ENCODE measurements at places on chromosomes 11 and 22. TPM values are rescaled to one million over a fixed set of nuclear protein-coding genes. Genes with fewer than 3 reads are reported as not detected.

Gene C11orf16
- not detected for total RNA-seq

DNA sequence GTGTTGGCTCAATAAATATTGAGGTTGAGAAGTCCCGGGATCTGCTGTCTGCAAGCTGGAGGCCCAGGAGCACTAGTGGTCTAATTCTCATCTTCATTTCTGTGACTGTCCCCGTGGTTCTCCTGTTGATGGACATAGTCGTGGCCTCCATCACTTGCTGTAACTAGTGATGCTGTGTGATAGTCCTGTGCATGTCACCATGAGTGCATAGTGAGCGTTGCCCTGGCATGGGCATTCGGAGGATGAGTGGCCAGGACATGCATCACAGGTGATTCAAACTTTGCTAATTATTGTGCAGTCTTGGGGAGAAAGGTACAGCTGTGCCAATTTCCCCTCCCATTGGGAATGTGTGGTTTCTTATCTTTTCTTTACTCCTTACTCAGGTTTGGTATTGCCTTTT, 902.2 kb downstream of the BRD1 start:
- no peak for DNase-seq

Gene C11orf65
- total RNA-seq = 0.94 TPM

Gene ST14
- 1.5 TPM for total RNA-seq

DNA sequence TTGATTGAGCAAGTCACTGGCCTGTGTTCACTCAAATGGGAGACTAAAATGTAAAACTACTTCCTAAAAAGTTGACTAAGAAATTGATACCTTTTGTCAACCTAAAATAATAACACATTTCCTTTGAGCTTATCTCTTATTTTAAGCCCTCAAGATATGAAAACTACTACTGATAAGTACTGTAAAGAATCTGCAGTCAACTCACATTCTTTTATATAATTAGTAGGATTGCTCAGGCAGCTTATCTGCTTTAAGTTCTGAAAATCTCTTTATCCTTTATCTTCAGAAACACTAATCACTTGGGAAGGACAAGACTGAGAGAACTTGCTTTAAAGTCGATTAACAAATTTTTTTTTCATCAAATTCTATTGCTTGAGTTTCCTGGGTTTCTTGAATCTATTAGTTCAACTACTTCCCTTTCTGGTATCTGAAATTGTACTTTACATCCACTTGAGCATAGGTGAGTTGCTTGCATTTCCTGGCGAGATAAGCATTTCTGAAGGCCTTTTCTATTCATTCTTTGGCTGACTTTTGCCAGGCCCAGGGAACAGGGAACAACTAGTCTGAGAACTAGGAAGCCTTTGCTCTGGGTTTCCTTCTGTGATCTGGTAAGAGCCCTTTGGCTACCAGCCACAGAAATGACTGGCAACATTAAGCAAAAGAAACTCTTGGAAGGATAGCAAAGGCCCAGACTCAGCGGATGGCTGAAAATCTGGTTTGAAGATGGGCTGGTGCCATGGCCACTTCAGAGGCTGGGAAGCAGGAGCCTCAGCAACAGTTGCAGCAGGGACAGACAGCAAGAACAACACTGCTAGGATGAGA, 19.3 kb upstream of the CSRP3 start:
- DNase-seq = no peak

All from left cardiac atrium (tissue), 4 donors.